CD4-positive, alpha-beta T cell treated with Interleukin-4 for 4 hours (primary cell): ENCODE measurements at places on chromosomes 4 and X.

GRCh38 chr4:127832585-127832984 is 48.1 kb upstream of the PLK4 start:
- DNase-seq, result no peak

GRCh38 chrX:1397001-1397400 is 5.1 kb upstream of the SLC25A6 start:
- no peak for DNase-seq

DNA sequence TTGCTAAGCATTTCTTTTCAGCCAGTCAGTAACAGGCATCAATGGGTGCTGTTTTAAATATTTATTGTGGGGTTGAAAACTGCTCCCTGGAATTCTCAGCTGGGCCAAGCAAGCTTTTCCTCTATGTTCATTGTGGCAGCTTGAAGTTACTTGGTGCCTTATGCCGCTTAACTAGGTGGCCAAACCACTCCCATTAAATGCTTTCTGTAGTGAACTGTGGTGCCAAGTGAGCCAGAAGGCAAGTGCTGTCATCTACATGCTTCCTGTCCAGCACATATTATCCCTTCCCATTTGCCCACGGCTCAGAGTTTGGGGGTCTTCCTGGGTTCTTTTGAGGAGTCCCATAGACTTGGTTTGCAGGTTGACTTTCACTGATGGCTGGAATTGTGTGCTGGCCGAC is 64.8 kb downstream of the TAB3 start:
- no peak for DNase-seq

GRCh38 chr4:166363198-166363597 is 490.2 kb downstream of the TLL1 start:
- DNase-seq, result no peak
